CD4-positive, alpha-beta T cell (primary cell): ENCODE measurements at places on chromosomes 6 and 20.

GRCh38 chr6:137601471-137601870 is 107.3 kb upstream of the OLIG3 start:
- DNase-seq, result no peak

- no peak for DNase-seq
Measured at GRCh38 chr6:138596591-138596990, 97.3 kb upstream of the NHSL1 start.

DNA sequence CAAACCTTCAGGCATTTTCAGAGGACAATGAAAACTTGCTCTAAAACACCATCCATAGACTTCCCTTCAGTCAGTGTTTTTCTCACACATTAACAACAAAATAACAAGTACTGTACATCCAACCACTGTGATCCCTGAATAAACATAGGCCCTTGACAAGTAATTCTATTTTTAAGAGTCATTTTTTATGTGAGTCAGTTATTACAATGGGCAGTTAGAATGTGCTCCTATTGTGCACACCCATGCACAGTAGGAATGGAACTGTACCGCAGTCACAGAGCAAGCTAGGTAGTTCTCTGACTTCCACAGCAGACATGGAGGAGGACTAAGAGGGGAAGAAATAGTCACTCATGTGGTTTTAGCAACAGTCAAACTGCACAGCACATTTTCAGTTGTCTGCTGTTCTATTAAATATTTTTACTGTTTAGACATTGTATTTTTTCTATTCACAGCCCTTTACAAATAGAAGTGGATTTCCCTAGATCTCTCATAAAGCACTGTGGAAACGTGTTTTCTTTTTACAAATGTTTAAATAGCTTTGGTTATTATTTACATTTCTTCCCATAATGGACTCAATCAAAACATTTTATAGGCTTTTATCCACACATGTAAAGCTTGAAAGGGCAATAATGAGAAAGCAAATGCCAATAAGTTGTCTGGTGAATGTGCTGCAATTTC is 100.4 kb downstream of the JAG1 start:
- no peak for DNase-seq

DNA sequence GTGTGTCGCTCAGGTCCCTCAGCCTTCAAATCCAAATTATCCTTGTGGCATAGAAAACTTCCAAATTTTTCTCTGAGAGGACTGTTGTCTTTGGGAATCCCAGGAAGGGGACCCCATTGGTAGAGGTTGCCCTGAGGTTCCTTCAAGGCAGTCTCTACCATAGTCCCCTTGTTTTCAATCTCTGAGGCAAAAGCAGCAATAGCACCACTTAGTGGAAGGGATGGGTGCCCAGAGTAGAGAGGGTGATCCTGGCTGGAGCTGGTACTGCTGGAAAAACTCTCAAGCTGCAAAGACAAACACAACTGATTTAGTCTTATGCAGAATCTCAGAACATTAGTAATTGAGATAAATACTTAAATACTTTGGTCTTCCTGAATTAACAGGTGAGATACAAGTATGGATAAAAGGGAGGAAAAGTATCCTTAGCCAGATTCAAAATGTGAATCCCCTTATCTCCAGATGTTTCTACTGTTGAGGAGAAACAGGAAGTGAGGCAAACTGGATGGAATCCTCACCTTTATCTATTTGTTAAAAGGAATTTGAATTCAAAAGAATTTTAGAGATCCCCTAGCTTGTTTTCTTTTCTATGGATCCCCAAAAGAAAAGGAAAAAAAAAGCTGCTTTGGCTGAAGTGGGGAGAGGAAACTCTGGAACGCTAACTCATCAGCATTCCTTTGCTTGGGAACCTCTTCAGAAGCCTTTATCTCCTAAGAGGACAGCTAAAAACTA is 13.4 kb downstream of the ZNF318 start:
- no peak for DNase-seq

GRCh38 chr20:13430346-13431002 is 208.3 kb downstream of the TASP1 start:
- no peak for DNase-seq

- DNase-seq, result no peak
Measured at GRCh38 chr6:108235127-108235526, 25.7 kb downstream of the SNX3 start.
